Thoracic aorta endothelial cell (primary cell): ENCODE measurements at places on chromosomes 5 and 9. TPM values are rescaled to one million over a fixed set of nuclear protein-coding genes. Genes with fewer than 3 reads are reported as not detected.

Gene OTP
- not detected in 2 replicates for total RNA-seq

Gene BARHL1
- not detected in 2 replicates for total RNA-seq

Gene LHX3
- total RNA-seq: not detected in 2 replicates

Gene PCDHGA12
- total RNA-seq: 10.8 and 12.6 TPM in 2 replicates

Gene TMC1
- total RNA-seq: 2.2 and 3.2 TPM in 2 replicates

Gene PRRX2
- total RNA-seq: not detected in 2 replicates

Gene NUTM2F
- total RNA-seq: not detected in 2 replicates

Gene COL27A1
- total RNA-seq: 19.4 and 23.2 TPM in 2 replicates

Gene PCDHGB2
- total RNA-seq: 1.3 and 2.0 TPM in 2 replicates

Gene PRDM9
- total RNA-seq: not detected in 2 replicates
